ENCODE measurements at places on chromosomes 11 and 22.
A peak's percentile ranks its signal among the peaks of the same experiment; 100 is the strongest.

GRCh38 chr11:2569731-2570210 is 125.0 kb downstream of the KCNQ1 start:
- DNase-seq, result no peak

GRCh38 chr11:6611092-6611962 is 689 bp downstream of the TAF10 start:
- DNase-seq, result no peak

GRCh38 chr11:34002420-34002819 is 49.1 kb upstream of the CAPRIN1 start:
- DNase-seq, result no peak

DNA sequence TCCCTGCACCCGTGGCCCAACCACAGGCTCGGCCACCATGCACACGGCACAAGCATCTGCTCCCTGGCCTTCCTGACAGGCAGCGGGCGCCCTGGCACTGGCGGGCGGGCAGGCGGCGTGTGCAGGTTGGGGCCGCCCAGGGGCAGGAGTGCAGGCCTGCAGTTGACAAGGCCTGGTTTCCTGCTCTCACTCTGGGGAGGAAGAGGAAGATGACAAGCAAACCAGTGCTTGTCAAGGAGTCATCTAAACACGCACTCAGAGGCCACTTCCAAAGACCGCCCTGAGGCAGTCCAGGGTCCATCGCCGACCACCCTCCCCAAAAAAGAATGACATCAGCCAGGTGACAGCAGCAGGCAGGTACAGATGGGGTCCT is 65.3 kb upstream of the LINC01488 start:
- no peak for DNase-seq

DNA sequence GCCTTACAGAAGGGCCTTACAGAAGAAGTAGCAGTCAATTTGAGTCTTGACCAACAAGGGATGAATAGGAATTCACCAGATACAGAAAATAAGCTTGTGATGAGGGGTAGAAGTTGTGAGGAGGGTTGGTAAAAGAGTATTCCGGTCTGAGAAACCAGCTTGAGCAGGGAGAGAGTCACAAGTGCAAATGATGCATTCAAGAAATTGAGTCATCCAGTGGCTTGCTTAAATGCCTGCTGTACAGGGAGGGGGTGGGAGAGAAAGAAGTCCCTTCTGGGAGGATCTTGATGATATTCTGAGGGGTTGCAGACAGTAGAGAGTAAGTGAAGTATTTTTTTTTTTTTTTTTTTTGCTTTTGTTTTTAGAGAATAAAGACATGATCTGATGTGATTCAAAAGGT is 9.2 kb downstream of the CCKBR start:
- no peak for DNase-seq

DNA sequence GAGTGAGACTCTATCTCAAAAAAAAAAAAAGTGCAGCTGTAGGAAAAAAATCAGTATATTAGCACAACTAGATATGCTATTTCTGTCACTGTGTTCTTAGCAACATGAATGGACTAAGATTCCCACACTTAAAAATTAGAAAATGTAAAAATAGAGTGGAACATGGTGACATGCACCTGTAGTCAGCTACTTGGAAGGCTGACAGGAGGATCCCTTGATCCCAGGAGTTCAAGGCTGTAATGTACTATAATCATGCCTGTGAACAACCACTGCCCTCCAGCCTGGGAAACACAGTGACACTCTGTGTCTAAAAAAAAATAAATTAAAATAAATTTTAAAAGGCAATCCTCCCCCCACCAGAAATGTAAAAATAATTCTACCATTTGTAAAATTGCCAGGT is 29.8 kb downstream of the PICALM start:
- no peak for DNase-seq

GRCh38 chr11:44624761-44625221 is 59.3 kb downstream of the CD82 start:
- peak; percentile 75 for DNase-seq

- peak; percentile 77 for DNase-seq
Measured at GRCh38 chr11:114272311-114272710, 23.9 kb upstream of the NNMT start.

DNA sequence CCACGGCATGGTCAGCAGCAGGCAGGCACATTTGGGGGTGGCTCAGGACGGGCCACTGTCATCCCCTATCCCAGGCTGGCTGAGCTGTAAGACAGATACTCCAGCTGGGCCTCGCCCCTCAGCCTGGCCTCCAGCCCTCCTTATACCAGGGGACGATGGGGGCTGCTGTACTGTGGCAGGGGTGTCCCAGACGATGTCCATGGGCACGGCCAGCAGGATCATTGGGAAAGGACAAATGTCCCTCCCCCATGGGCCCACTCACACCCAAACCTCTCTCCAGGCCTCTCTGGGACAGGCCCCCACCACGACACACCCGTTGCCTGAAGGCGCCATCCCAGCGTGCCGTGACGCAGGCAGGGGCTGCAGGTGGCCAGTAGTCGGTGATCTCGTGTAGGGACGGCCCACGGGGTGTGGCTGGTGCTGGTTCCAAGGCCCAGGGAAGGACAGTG is 1.5 kb upstream of the IL17REL start:
- no peak for DNase-seq

- no peak for DNase-seq
Measured at GRCh38 chr11:69662021-69662698, 13.0 kb downstream of the LTO1 start.

DNA sequence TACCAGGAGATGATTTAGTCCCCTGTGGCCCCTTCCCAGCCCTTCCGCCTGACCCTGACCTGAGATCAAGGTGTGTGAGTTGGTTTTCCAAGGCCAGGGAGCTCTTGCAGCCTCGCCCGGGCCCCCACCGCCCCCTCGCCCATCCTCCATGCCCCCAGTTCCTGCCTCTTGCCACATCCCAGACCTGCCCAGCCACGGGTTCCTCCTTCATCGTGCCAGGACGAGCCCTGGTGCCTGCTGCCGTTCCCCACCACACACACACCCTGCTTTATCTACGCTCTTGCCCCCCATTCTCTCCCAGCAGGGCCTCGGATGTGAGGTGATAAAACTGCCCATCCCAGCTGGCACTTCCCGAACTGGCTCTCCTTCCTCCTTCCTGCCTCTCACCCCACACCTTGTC is 1.4 kb upstream of the LIF start:
- DNase-seq, result no peak

DNA sequence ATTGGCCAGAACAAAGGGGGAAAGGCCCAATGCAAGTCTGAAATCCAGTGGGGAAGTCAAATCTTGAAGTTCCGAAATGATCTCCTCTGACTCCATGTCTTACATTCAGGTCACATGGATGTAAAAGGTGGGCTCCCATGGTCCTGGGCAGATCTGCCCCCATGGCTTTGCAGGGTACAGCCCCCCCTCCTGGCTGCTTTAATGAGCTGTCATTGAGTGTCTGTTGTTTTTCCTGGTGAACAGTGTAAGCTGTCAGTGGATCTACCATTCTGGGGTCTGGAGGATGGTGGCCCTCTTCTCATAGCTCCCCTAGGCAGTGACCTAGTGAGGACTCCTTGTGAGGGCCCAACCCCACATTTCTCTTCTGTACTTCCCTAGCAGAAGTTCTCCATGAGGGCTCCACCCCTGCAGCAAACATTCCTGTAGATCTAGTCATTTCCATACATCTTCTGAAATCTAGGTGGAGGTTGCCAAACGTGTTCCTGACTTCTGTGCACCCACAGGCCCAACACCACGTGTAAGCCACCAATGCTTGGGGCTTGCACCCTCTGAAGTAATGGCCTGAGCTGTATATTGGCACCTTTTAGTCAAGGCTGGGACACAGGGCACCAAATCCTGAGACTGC is 9.3 kb downstream of the CARD18 start:
- DNase-seq, result no peak

GRCh38 chr11:105224482-105225253 is 85.1 kb upstream of the CARD18 start:
- no peak for DNase-seq

- no peak for DNase-seq
Measured at GRCh38 chr11:126890561-126890960, 110.0 kb downstream of the KIRREL3 start.

DNA sequence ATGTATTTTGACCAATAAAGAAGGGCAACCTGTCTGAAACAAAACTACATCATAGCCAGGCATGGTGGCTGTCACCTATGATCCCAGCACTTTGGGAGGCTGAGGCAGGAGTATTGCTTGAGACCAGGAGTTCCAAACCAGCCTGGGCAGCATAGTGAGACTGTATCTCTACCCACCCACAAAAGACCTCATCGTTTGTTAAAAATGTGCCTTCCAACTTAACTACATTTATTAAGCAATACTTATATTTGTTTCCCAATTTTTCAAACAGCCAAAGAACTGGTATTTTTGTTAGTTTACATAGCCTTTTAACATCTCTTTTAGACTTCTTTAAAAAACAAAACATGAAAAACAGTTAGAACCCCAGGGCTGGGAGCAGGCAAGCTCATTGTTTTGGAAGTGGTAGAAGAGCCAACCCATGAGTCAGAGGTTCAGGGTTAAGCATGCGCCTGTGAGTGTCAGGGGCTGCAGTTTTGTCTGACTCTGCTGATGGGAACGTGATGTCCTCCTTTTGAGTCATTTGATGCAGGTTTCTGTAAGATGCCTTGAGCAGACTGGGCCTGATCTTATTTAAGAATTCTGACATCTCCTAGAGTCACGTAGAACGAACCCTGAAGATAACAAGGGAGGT is 53.9 kb upstream of the CRTAM start:
- no peak for DNase-seq

GRCh38 chr11:33703234-33703633 is 2.6 kb upstream of the C11orf91 start:
- no peak for DNase-seq

GRCh38 chr11:70700453-70700852 is 302.1 kb downstream of the CTTN start:
- no peak for DNase-seq

- DNase-seq, result no peak
Measured at GRCh38 chr22:49881856-49882255, 28.2 kb downstream of the ZBED4 start.

DNA sequence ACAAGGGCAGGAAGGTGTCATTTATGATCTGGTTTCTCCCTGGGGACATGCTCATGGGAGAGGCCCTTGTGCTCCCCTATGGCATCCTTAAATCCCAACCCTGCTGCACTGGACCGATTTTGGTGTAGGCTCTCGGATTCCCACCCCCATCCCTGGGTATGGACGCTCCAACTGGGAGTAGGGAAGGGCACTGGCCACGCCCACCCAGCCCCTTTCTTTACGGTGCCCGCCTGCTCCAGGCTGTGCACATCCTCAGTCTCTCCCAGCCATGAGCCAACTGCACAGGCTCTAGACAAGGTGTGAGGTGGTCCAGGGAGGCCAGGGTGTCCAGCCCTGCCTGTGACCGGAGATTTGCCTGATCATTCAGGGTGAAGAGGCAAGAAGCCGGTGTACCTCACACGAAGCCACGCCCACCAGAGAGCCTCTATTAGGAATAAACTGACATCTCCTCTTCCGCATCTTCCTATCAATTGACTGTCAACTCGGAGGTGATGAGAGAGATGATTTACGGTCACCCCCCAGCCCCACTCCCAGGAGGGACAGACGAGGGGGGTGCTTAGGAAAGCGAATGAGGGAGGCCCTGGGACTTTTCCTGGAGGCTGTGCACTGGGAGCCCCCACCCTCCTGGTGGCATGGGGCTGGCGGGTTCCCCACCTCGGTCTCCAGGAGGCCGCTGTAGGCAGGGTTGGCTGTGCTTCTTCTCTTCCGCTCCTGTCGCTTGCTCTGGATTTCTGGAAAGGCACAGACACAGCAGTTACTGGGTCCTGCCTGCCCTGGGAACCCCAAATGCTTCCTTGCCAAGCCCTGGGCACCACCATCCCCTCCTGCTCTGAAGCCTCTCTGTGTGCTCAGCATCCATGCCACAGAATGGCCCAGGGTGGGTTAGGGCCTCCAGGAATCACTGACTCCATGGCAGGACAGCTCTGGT is 116.7 kb downstream of the PHF21B start:
- no peak for DNase-seq

- DNase-seq, result no peak
Measured at GRCh38 chr11:75931124-75931523, 116.1 kb downstream of the UVRAG start.

All from esophagus muscularis mucosa (tissue), 4 donors.